ENCODE measurements at places on chromosomes 6 and 20.

DNA sequence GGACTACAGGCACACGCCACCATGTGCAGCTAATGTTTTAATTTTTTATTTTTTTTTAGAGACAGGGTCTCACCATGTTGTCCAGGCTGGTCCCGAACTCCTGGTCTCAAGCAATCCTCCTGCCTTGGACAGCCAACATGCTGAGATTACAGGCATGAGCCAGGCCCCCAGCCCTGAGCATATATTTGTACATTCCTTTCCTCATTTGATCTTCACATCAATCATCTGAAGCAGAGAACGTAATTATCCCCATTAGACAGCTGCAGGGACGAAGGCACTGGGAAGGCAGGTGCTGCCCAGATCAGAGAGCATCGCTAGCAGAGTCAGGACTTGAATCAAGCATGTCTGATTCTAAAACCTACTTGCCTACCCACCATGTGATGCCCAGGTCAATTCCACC, 41.0 kb upstream of the SIRPA start:
- no peak for DNase-seq

DNA sequence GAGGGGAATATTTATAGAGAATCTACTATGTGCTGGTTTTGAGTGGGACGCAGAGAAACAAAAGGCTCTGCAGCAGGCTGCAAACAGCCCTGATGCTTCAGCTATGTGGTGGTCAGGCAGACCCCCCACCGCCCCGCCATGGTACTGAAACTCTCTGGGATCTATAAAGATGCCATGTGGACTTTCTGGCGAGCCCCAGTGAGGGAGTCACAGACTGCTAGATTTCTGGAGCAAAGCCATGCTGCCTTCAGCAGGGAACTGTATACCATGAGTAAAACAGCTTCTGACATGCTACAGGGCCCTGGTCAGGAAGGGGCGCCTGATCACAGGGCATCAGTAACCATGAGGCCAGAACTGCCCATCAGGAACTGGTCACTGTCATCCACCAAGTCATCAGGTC, 19.2 kb upstream of the BPIFB1 start:
- DNase-seq = no peak

DNA sequence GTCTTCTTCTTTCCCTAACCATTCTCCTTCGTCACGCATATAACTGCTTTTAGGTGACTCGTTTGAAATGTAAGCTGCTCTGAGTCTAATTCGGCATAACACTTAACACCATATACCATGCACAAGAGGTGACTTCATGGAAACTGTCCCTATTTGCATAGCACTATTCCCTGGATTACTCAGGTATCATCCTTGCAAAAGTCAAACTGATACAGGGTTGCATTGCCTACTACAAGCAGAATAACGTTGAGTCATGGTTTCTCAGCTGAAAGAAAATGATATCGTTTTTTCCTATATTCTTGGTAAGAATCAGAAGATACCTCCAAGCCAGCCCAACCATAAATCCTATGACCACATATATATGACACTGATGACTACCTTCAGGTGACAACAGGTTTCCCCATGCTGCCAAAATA, 227.5 kb downstream of the ATXN1 start:
- DNase-seq = no peak

GRCh38 chr20:48175261-48175660, 390.0 kb upstream of the SULF2 start:
- DNase-seq = no peak

DNA sequence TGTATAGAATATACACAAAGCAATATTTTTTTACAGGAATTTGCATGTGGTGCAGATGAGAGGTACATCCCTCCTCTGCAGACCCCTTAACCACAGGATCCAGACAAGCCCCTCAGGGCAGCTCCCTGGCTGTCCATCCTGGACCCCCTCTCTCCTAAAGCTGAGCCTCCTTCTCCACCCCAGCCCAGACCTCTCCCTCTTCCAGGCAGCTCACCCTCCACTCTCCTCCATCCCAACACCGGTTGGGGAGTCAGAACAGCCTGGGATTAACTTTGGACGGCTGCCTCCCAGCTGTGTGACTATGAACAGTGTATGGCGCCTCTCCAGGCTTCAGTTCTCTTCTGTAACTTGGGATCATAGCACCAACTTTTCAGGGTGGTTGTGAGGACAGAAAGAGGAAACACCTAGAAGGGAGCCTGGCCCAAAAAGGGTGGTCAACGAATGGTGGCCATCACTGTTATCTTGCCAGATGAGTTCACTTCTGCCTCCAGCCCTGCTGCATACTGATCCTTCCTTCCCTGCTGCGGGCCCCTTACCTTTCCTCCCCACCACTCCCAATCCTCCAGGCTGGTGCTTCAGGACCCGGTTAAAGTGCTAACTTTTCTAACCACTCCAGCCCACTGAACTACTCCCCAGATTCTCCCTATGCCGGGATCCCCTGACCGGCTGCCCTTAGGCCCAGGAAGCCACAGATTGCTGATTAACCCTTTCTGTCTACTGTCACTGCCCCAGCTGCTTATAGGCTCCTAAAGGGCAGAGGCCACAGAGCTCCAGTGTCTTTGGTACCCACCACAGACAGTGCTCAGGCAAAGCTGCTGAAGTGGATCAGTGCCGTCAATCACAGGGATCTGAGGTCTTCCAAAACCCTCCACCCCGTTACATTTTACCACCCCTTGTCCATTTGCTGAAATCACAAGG, 55.9 kb downstream of the GPR6 start:
- no peak for DNase-seq

GRCh38 chr6:90097356-90097755, 199.3 kb downstream of the BACH2 start:
- no peak for DNase-seq

- DNase-seq = no peak
Measured at GRCh38 chr6:166720856-166721255, 93.8 kb upstream of the RPS6KA2 start.

GRCh38 chr6:33143113-33143770, 49.0 kb downstream of the COL11A2 start:
- DNase-seq = no peak

DNA sequence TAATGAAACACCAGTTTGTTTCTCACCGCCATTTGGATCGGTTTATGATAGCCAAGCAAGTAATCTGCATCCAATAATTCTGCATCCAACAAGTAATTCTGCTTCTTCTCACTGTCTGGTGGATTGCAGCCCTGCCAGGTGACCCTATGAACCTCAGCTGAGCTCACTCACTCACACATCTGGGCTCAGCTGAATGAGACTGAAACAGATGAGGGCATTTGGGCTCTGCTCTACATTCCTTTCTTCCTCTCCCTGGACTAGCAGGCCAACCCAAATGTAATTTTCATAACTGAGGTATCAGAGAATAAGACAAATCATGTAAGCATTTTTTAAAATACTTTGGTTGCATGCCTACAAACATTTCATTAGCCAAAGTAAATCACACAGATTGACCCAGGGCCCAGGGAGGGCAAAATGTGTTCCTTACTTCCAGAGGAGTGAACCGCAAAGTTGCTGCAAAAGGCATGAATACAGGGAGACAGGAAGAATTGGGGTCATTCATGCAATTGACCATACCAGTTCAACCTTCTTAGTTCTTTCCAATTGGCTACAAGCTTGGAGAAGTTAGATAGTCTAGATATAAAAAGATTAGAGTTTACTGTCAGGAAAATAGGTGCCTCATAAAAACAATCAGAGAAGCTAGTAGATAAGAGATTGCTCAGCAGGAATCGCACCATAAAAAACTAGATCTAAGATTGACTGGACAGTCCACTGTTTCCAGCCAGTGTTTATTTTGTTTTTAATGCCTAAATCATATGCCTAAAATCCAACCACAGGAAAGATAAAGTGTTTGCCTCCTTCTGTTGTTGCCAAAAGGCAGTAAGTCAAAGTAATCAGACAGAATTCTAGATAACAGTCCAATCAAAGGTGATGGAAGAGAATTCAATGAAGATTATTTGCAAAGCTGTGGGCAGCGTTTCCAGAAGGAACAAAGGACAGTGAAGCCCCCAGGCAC, 43.7 kb downstream of the CBLN4 start:
- no peak for DNase-seq

- DNase-seq = no peak
Measured at GRCh38 chr6:39493174-39493573, 170.7 kb upstream of the KCNK16 start.

DNA sequence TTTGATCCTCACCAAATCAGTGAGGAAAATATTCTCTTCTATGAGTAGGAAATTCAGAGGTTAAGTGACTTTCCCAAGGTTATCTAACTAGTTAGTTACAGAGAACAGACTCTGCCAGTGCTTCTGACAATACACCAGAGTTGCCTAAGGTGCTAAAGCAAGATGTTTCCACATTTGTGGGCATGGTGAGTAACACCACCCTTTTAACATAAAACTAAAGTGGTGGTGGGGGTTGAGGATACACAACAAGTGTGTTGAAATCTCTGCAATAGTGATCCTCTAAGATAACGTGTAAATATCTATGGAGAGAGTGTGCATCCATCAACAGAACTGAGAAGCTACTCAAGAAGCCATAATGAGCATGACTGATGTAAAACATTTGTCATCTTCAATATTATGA, 11.7 kb downstream of the VNN2 start:
- no peak for DNase-seq

GRCh38 chr20:62795023-62795761, 1.1 kb upstream of the MRGBP start:
- DNase-seq = peak; percentile 62

GRCh38 chr6:69865126-69865525, 1.2 kb upstream of the COL19A1 start:
- no peak for DNase-seq

GRCh38 chr6:148747145-148747470, 278 bp downstream of the UST start:
- no peak for DNase-seq

DNA sequence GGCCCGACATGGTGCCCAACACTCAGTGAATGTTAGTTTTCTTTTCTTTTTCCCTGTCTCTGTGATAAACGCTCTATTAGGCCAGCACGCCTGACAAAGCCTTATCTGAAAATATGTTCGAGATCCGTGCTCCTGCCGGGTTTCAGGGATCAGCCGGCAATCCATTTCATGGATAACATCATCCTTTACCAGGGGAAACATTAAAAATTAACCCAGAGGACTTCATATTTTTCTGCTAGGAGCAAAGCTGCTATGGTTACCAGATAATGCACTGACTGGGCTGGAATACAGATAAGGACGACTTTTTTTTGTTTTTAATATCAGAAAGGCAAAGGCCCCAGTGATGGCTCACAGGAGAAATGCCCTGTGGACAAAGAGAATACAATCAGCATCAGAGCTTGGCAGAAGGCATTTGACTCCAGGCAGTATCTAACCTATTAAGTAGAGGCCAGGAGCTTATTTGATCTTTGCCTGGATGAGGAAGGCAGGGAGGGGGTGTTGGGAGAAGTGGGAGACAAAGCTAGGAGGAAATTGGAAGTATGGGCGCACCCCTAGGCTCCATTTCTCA, 482.0 kb upstream of the CHD6 start:
- no peak for DNase-seq

- DNase-seq = no peak
Measured at GRCh38 chr6:34506718-34507117, 40.8 kb downstream of the PACSIN1 start.

GRCh38 chr20:19141998-19142397, 70.4 kb upstream of the SLC24A3 start:
- DNase-seq = no peak

DNA sequence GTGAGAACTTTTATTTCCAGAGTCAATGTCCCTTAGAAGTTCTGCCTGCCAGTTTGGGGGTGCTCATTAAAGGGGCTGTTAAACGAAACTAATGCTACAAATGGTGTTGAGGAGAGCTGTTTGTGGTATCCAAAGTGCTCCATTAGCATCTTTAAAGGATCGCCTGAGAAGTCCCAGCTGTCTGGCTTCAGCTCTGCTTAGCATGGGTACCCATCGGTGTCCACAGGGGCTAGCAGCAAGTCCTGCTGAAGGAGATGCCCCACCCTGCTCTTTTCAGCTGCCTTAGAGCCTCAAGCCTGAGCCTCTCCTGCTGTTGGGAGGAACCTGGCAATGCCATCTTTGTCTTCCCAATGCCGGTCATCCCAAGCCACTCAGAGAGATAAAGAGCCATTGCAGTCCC, 111.1 kb downstream of the FOXO3 start:
- no peak for DNase-seq

DNA sequence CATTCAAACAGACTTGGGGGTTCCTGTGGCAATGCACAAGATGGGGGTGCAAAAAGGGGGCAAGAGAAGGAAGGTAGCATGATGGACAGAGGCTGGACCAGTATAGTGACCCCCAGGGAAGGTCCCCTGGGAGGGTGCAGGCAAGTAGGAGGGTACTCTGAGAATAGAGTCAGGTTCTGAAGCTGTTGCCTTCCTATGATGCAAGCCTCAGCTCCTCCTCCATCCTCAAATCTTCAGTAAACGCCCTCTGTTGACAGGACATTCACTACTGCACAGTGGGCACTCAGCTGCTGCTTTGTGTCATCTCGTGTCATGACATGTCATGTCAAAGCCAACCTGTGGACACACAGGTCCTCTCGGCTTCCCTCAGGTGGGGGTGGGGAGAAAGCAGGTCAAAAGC, 5.8 kb upstream of the SDCBP2 start:
- no peak for DNase-seq

DNA sequence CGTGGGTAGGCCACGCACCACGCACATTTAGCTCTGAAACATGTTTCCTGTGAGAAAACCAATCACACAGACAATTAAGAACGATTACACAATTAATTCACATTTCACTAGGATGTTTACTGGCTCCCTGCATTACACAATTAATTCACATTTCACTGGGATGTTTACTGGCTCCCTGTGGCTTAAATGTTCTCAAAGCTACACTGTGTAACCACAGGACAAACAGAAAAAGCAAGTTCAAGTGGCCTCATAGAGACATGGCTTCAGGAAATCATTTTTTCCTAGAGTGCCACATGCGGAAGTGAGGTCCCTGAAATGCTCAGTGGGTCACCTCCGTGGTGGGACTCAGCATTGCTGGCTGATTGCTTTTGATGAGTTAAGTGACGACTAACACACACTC, 61.7 kb upstream of the XRN2 start:
- no peak for DNase-seq

DNA sequence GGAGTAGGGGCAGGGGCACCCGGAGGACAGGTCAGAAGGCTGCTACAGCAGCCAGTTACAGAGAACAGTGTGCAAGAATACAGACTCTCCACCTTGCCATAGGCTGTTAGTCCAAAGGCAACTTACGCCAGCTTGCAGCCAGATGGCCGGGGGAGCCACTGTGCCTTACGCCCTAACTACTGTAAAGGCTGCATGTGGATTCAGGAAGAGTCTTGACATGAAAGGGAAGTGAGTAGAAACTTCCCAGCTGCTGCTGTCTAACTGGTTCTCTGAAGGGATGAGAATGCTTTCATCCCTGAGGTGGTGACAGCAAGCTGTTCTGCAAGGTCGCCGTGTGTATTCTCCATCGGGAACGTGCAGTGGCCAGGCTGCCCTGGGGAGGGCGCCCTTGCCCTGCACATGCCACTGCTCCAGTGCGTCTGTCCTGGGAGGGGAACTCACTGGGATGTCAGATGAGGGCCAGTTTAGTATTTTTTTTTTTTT, 46.1 kb downstream of the LYRM4 start:
- peak; percentile 14 for DNase-seq

GRCh38 chr6:168158213-168158979, 79.4 kb upstream of the FRMD1 start:
- DNase-seq = no peak

GRCh38 chr6:89357390-89357789, 4.9 kb upstream of the UBE2J1 start:
- DNase-seq = peak; percentile 68

All from germinal center (tissue), 1 donor.